ENCODE measurements at places on chromosomes 12 and 14.

DNA sequence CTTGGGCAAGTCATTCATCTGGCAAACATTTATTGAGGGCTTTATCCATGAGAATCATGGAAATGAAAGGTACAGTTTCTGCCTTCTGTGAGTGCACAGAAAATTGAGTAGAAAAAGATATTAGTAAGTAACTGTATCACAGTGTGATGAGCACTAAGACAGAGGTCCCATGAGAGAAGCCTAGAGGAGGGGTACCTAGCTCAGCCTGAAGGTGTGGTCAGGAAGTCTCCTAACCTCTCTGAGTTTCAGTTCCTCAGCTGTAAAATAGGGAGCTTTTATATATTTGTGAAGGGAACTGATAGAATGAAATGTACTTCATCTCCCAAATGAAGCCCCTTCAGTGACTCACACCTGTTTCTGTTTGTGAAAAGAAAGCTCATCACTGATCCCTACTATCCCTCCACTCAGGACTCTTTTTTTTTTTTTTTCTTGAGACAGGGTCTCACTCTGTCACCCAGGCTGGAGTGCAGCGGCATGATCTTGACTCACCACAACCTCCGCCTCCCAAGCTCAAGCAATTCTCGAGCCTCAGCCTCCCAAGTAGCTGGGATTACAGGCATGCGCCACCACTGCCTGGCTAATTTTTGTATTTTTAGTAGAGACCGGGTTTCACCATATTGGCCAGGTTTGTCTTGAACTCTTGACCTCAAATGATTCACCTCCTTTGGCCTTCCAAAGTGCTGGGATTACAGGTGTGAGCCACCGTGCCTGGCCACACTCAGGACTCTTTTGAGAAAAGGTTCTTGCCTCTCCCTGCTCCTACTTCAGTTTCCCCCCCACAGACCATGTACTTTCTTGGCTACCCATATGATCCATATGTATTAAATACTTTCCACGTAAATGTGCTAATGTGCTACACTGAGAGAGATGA is 93.7 kb upstream of the FUT8 start:
- no peak for DNase-seq

- DNase-seq: no peak
Observed at GRCh38 chr12:85733984-85734383, 102.2 kb downstream of the RASSF9 start.

DNA sequence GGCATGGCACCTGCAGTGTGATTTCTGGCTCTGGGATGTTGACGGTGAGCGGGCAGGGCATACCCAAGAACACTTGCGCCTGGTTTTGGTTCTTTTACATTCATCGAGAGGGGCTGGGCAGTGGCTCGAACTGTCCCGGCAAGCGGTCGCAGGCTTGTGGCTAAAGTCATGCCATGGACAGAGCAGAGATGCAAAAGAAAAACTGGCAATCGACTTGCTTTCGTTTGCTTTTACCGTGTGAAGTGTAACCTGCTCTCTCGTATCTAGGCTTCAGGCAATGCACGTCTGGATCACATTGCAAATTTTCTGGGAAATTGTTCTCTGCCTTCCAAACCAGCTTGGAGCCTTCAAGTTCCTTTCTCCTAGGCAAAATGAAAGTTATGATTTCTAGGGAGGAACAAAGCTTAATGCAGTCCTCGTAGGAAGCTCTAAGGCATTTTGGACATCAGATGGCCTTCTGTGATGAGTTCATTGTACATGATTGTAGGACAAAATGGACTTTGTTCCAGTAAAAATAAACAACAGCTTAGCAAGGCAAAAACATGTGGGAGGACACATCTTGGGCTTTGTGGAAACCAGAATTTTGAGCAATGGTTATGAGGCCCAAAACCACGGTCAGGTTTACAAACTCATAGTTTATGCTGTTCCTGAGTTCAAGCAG is 18.3 kb downstream of the ADGRD1 start:
- DNase-seq: no peak

DNA sequence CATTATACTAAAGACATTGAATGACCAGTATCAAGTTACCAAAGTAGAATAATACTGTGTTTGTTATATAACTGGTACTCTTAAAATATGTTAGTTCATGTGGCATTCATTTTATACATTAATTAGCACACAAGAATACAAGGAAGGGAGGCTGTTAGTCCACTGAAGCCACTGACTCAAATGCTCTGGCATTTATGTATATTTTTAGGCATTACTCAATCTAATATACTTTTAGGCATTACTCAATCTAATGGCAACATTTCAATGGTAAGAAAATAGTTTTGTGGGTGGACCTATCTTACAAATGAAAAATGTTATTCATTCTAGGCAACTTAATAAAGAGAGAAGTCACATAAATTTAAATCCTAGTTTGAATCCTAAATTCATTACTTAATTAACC is 874.4 kb upstream of the USP15 start:
- no peak for DNase-seq

GRCh38 chr14:43087666-43088065 is 1419.4 kb downstream of the FSCB start:
- DNase-seq: no peak

DNA sequence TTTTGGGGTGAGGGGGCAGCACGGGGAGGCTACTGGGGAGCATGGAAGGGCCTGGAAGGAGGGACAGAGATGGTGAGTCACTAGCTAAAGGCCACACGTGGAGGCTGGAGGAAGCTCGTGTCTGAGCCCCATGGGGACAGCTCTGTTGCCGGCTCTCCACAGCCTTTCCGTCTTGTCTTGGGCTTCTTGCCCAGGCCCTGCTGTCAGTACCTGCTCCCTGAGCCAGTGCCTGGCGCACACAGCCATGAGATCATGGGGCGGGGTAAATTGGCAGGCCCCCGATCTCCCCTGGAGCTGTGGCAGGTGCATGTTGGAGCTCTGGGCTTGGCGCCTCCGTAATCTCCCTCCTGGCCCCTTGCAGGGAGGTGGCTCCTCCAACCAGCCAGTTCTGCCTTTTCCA is 16.1 kb upstream of the KRT80 start:
- DNase-seq: no peak

DNA sequence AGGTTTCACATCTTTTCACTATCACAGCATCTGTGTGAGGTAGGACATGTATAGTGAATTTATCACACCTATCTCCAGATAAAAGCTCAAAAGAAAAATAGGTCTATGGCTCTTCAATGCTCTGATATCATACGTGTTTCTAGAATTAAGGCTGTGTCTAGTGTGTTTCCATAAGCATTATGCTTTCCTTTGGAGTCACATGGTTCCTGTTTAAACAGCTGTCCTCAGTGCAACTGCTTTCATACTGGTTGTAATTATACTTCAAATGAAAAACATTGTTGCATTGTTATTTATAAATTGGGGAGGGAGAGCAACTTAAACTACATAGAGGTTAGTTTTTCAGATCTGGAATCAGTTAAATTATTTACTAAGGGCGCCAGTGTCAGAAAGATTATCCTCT is 151.6 kb downstream of the SYT1 start:
- no peak for DNase-seq

DNA sequence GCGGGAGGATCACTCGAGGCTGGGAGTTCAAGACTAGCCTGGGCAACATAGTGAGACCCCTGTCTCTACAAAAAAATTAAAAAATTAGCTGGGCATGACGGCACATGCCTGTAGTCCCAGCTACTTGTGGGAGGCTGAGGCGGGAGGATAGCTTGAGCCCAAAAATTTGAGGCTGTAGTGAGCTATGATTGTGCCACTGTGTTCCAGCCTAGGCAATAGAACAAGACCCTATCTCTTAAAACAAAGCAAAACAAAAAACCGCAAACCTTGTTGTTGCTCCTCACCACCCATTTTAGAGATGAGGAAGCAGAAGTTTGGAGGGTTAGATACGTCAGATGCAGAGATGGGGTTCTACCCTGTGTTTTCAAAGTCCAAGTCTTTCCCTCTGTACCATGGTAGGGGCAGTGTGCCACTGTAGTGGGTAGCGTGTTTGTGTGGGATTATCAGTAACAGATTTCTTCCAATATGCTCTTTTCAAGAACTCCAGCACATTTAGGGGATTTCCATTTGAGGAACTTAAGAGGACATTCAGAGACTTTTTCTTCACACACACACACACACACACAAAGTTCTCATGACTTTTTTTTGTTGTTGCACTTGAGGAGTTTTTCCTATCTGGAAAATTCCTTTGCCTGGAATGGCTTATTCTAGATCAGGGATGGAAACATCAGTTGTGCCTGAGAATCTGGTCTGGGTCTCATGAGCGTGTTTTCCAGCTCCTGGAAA is 186.5 kb downstream of the CHST11 start:
- no peak for DNase-seq

DNA sequence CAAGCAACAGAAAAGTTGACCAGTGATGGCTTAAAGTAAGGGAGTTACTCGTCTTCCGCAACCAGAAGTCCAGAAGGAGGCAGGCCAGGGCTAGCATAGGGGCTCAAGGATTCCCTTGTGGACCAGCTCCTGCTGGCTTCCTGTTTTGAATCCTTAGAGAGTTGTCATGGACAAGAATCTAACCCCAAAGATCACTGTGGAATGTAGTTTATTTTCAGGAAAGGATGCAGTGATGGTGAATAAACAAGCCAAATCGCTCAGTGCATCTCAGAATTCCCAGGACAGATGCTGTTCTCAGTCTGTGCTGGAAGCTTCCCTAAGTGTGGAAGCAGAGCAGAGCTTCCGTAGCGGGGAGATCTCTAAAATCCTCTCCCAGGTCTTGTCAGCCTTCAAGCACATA is 311.3 kb downstream of the C12orf75 start:
- DNase-seq: no peak

- DNase-seq: no peak
Observed at GRCh38 chr14:63308723-63309317, 9.9 kb downstream of the GPHB5 start.

GRCh38 chr12:82970614-82971013 is 283.9 kb downstream of the TMTC2 start:
- no peak for DNase-seq

- DNase-seq: no peak
Observed at GRCh38 chr14:40368314-40368713, 936.1 kb upstream of the FBXO33 start.

DNA sequence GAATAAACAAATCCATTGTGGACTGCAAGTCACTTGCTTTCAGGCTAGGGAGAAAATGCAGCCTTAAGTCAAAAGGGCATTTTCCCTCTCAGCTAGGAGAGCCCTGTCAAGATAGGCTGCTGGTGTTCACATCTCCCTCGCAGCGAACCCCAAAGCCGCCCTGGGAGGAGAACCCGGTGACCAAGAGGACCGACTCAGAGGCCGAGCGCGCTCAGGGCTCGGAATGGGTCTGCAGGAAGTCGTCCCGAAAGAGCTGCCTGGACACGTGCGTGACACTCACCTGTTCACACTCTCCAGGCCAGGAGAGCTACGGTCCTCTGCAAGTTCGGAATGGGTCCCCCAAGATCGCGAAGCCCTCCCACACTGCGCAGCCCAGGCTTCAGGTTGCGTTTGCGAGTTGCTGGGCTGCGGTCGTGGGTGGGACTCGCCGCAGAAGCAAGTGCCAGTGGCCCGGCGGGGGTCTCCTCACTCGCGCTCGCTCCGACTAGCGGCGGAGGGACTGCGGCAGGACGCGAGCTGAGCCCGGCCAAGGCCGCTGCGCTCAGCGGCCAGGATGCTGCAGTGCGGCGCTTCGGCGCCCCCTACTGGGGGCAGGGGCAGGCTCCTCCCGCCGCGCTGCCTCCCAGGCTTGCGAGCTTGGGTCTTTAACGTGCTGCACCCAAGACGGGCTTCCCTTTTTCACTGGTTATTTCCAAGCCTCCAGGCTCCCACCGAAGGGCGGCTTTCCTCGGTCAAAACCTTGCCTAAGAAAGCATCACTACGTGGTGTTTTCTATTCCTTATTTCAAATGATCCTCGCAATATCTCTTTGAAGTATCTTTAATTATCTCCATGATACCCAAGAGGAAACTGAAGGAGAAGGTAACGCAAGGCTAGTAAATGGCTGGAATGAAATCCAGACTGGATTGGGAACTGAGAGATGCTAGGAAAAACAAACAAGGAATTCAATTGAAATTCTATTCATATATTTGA is at the start of gene RERG:
Gene RERG, minus strand, starts transcription at position 503 of the 971 bp plus-strand sequence. CDS start 3,928 bp downstream, outside the sequence.
- peak; percentile 20 for DNase-seq

GRCh38 chr14:93527203-93527607 is 96.5 kb downstream of the UNC79 start:
- DNase-seq: no peak

GRCh38 chr12:78959556-78959955 is 95.0 kb downstream of the SYT1 start:
- DNase-seq: no peak
